ENCODE measurements at places on chromosomes 4 and X. TPM values are rescaled to one million over a fixed set of nuclear protein-coding genes. Genes with fewer than 3 reads are reported as not detected.

The RAI2 gene
- total RNA-seq, result 0.80 TPM

The ARSH gene
- not detected for total RNA-seq

The MAGEA8 gene
- total RNA-seq, result not detected

The COX7B2 gene
- total RNA-seq, result not detected

The LRCH2 gene
- total RNA-seq, result 9.2 TPM

The ZCCHC18 gene
- 1.7 TPM for total RNA-seq

The SLC16A2 gene
- total RNA-seq, result 1.5 TPM

The CLNK gene
- not detected for total RNA-seq

The SPATA4 gene
- total RNA-seq, result under 0.01 TPM

The CTBP1 gene
- 179 TPM for total RNA-seq

The FUNDC1 gene
- total RNA-seq, result 17.2 TPM

The GAGE12J gene
- total RNA-seq, result not detected

The MBNL3 gene
- 7.0 TPM for total RNA-seq

The RHOXF2 gene
- total RNA-seq, result not detected

The ARMCX1 gene
- 27.8 TPM for total RNA-seq

The MTMR8 gene
- 2.1 TPM for total RNA-seq

The TLR10 gene
- not detected for total RNA-seq

The DSPP gene
- not detected for total RNA-seq

The CCDC158 gene
- not detected for total RNA-seq

The DRP2 gene
- total RNA-seq, result 0.80 TPM

The IL1RAPL1 gene
- total RNA-seq, result 0.29 TPM

The COL4A5 gene
- 9.3 TPM for total RNA-seq

The TCEAL6 gene
- total RNA-seq, result not detected

The ZIC3 gene
- total RNA-seq, result not detected
